ENCODE measurements at places on chromosomes 6 and 20.

- no peak for DNase-seq
Observed at GRCh38 chr6:105964979-105965760, 121.0 kb upstream of the PRDM1 start.

DNA sequence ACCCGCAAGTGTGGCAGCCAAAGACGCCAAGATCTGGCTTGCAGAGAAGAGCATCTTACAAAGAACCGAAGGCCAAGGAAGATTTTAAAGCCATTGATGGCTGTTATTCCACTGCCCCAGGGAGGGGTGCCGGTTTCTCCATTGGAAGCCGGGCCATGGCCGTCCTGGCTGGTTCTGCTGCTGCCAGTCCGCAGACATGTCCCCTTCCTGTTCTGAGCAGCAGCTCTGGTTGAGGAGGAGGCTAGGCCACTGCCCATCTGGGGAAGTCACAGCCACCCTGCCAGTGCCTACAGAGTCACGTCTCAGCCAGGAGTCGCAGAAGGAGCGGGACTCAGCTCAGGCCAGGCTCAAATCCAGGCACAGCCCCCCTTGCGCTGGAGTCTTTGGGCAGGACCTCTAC lies 42.6 kb upstream of the MRGBP start:
- no peak for DNase-seq

- no peak for DNase-seq
Observed at GRCh38 chr6:125165256-125165655, 11.7 kb downstream of the TPD52L1 start.

DNA sequence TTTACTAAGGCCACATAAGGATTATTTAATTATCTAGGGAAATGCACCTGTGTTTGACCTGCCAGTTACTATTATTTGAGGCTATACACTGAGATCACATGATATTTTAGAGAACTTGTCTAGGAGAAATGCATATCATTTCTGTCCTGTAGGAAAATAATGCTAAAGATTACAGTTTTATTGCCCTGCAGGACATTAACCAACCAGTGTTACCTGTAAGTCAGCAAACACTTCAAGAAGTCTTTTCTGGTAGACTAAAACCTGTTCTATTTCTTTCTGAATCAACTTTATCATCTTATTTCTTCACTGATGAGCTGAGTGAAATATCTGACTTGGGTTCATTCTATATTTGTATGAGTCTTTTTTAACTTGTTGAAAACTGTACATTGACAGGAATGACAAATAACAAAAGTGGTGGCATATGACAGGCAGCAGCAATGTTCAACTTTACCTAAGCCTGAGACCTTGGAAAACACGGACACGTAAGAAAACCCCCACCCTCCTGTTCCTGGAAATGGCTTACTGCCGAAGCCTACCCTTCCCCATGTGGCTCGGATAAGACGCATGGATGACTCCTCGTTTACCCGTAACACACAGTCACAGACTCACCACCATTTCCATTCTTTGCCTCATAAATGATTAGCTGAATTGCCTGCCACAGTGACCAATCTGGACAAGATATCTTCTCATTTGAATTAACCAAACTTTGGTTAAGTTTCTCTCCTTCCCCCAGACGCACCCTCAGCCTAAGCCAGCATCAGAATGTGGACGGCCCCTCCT lies 118.0 kb upstream of the CD93 start:
- no peak for DNase-seq
